Kidney tubule cell (primary cell): ENCODE measurements at places on chromosomes 7 and 10.
A peak's percentile ranks its signal among the peaks of the same experiment; 100 is the strongest.

- DNase-seq = peak; percentile 78
These were observed 74.6 kb downstream of the WDFY4 start for GRCh38 chr10:48759113-48759901.

DNA sequence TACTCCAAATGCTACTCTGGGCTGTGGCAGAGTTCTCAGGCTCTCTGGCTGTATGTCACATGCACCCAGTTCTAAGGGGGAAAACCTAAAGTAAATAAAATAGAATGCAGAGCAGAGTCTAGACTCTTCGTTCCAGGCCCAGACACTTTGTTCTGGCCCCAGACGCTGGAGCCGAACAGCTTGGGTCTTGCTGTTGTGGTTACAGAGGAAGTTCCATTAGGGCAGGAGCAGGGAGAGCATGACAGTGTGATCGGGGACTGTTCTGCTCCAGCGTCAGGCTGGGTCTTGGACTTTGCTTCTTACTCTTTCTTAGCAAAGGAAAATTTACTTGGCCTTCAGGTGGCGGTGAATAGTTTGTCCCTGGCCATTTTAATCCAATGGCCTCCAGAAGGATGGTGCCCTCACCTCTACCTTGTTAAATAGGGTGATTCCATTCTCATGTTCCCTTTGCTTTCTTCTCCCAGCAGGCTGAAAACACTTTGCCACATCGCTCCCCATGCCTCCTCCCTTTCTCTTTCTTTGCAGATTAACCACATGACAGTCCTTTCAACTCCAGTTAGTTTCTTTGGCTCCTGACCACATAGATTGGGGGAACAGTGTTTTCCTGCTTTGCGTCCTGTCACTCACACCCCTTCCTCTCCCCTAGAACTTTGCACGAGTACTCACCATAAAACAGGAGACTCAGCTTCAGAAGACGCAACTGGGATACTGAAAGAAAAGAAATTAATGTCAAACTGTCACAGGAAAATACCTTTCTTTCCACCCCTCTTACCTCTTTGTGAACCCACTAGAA lies 730.8 kb downstream of the SUGCT start:
- no peak for DNase-seq

DNA sequence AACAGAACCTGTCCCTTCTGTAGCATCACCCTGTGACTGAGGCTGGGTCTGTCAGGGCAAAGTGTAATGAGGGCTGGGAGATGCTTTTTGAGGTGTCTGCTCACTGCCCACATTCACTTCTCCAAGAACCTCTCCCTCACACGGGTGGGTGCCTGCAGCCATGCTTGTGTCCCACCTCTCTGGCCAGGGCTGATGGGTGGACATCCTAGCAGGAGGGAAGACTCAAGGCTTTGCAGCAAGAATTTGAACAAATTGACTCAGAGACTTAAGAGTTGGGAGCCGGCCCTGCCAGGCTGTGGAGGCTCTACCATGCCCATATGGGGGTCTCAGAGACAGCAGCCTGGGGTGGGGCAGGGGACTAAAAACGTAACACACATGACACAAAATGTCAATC lies 33.4 kb downstream of the GOLGA7B start:
- no peak for DNase-seq

GRCh38 chr7:87575521-87575920 lies 25.2 kb downstream of the ABCB1 start:
- DNase-seq = peak; percentile 76

- no peak for DNase-seq
These were observed 27.7 kb downstream of the C1QL3 start for GRCh38 chr10:16493884-16494536.

DNA sequence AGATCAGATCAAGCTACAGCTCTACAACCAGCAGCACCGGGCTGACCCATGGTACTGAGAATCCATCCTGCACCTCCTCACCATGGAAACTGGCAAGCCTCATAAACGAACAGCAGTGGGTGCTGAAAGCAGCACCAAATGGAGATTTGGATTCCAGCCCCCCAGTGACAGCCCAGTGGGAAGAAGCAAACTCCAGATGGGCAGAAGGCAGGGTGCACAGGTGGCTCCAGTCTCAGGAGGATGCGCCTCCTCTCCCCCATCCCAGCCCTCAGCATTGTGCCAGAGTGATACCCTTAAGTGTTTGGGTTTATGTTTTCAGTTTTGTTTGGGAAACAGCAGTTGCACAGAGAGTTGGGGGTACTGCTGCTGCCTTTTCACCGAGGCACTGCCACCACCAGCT lies 20.6 kb upstream of the SMO start:
- DNase-seq = no peak

- DNase-seq = no peak
These were observed 31.5 kb downstream of the ACTA2 start for GRCh38 chr10:88920986-88921593.

DNA sequence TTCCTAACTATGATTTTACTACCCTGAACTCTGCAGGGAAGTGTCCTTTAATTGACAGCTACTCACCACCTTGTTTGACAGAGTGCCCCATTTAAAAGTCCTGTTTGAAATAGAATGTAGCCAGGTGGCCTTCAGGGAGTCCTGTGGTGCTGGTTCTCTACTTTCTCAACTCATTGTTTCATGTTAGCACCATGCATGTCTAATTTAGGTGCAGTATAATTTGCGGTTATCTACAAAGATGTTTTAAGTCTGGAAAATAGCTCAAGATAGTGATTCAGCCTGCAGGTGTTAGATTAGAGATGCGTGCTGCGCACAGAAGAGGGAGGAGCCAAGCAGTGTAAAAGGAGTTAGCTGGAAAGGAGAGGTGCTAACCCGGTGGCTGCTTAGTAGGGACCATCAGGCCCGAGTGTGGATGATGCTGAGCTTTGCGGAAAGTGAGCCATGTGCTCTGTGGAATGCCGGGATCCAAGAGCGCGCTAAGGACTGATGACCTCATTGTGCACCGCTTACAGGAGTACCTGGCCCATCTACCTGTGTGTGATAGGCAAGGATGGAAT lies 1.2 kb downstream of the CCM2 start:
- DNase-seq = peak; percentile 79

DNA sequence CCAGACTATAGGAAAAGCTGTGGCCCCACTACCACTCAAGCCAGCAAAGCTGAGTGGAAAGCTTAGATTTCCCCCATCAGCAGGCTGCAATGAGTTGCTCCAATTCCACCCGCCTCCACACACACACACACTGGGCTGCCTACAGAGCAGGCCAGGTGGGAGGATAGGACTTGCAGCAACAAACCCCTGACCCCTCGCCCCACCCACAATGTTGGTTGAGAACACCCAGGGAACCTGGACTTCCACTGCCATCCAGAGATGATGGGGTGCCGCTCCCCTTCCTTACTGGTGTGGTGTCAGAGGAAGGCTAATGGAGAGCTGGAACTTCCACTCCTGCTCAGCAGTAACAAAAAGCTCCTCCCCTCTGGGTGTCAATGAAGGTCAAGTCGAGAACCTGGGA lies 16.8 kb upstream of the PLEKHA1 start:
- DNase-seq = no peak

DNA sequence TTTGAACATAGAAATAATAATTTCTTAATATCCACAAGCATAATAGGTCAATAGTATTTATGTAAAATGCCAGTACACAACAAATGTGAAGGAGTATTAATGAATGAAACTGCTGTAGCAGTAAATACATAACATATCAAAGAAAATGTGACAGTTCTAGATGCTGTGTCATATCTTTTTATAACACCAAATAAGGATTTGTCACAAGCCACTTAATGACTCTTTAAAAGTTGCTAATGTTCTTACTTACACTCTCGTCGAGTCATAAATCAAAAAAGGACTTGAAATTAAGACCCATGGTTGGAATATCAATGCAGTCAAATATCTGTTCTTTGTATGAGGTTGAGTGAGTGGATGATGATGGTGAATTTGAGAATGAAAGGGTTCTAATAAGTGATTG lies 96.6 kb downstream of the CELF2 start:
- DNase-seq = no peak

GRCh38 chr7:121214657-121215056 lies 114.1 kb upstream of the WNT16 start:
- no peak for DNase-seq

DNA sequence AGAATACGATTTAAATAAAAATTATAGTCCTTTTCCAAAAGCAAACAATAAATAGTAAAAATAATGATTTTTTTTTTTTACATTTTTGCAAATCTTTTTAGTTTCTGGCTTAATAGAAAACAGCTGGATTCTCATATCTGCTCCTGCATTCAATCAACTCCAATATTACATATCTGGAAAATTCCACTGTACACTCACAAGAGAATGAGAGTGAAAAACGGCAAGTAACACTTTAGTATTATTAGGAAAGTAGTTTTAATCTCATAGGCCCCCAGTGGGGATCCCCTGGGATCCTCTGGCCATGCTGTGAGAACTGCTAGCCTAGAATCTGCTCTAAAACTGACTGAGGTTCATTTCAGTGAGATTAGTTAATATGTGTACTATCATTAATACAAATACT lies 128.6 kb upstream of the LRRN3 start:
- no peak for DNase-seq

GRCh38 chr10:58026036-58026435 lies 241.7 kb downstream of the IPMK start:
- DNase-seq = no peak

DNA sequence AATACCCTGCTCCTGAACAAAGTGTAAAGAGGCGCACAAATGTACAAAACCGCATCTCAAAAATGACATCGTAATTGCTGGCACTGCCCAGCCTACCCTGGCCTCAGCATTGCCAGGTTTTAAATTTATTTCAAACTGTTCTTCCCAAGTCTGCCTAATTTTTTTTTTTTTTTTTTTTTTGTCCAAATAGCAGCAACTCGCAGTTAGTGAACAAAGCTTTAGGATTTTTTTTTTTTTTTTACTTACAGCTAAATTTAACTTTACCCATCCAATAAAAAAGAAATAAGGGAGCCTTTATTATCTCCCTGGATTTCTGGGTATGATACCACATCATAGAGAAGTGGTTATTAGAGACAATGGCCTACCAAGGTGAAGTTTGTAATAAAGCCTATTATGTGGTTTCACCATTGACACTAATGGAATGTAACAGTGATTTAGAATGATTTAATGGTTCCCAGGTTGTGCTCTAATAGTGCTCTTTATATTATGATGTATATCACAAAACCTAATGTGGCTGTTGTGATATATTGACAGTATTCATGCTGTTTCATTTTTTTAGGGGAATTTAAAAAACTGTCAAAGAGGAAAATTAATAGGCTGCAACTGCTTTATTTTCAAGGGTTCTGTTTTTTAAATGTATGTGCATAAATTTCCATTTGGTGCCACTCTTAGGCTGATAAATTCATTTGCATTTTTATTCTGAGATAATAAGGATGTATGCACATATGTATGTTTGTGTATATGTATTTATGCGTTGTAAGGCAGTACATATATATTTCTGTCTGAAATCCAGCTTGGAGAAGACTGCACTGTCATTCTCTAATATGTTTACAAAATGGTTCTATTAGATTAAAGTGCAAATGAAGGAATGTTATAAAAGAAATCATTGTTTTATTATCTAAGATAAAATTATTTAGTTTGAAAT lies 309.0 kb downstream of the TFEC start:
- DNase-seq = no peak

- DNase-seq = no peak
These were observed 370.1 kb upstream of the PRKCQ start for GRCh38 chr10:6950133-6950532.

GRCh38 chr10:58653139-58653538 lies 140.5 kb downstream of the BICC1 start:
- DNase-seq = no peak

- peak; percentile 48 for DNase-seq
These were observed 2.8 kb downstream of the COPS6 start for GRCh38 chr7:100091411-100092181.

DNA sequence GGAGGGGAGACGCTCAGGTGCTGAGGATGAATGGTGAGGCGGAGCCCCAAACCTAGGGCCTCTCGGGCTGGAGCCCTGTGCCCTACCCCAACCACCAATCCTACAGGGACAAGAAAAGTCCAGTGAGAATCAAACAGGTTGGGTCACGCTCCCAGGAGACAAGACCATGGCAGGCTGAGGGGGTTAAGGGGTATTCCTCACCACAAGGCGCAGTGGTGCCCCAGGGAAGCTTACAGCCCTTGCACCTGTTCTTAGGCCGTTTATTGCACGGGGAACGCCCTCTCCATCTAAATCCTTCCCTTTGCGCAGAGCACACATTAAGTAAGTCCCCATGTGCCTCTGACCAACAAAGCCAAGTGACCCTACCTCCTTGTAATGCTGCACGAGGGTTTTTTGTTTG lies 3.5 kb downstream of the FZD9 start:
- no peak for DNase-seq

GRCh38 chr7:34240417-34240816 lies 335.1 kb downstream of the BMPER start:
- DNase-seq = no peak

GRCh38 chr7:22586101-22586785 lies 86.3 kb upstream of the STEAP1B start:
- peak; percentile 58 for DNase-seq

- peak; percentile 69 for DNase-seq
These were observed 344.6 kb upstream of the SHH start for GRCh38 chr7:156156734-156157408.

- no peak for DNase-seq
These were observed 49.3 kb downstream of the JAKMIP3 start for GRCh38 chr10:132114953-132115520.

GRCh38 chr7:78127009-78127408 lies 328.4 kb downstream of the PHTF2 start:
- DNase-seq = no peak

GRCh38 chr10:80924063-80924952 lies 386.6 kb downstream of the SH2D4B start:
- peak; percentile 52 for DNase-seq

DNA sequence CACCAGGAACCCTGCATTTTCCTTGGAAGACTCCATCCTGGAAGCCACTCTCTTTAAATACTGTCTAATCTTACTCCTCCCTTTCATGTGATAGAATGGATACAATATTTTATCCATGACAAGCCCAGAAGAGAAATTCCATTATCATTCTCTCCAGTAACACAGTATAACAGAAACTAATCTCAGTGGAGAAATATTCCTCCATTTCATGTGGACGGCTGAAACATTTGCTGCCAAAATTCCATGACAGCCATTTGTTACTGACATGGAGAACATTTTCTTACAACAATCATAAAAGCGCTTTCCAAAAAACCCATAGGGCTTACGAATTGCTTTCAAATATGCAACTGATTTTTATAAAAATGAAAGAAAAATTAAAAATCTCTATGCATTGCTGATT lies 392.8 kb upstream of the KLF6 start:
- no peak for DNase-seq

GRCh38 chr7:91082852-91083495 lies 181.3 kb upstream of the FZD1 start:
- DNase-seq = peak; percentile 29

GRCh38 chr10:119391440-119392251 lies 150.9 kb downstream of the RGS10 start:
- DNase-seq = no peak
